ENCODE measurements at places on chromosomes 7 and 10.

DNA sequence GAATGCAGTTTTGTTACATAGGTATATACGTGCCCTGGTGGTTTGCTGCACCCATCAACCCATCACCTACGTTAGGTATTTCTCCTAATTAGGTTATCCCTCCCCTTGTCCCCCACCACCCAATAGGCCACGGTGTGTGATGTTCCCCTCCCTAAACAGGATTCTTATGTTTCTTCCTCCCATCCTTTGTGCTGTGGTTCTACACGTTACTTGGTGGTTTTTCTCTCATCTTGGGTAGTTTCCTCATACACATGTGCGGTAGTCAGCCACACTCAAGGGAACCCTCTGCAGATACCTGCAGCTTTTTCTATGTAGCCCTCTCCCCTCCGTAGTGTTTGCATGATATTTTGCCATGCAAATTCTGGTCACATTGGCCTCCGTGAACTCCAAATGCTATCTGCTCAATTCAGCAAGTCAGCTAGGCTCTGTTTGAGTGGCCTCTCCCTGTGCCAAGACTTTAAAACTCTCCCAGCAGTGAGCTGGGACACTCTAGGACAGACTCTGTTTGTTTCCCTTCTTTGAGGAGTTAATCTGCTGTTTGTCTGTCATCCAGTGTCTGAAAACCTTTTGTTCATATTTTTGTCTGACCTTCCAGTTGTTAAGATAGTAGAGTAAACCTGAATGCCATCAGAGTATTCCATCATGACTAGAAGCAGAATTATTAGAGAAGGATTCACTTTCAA is 41.0 kb downstream of the RABGEF1 start:
- DNase-seq: no peak

DNA sequence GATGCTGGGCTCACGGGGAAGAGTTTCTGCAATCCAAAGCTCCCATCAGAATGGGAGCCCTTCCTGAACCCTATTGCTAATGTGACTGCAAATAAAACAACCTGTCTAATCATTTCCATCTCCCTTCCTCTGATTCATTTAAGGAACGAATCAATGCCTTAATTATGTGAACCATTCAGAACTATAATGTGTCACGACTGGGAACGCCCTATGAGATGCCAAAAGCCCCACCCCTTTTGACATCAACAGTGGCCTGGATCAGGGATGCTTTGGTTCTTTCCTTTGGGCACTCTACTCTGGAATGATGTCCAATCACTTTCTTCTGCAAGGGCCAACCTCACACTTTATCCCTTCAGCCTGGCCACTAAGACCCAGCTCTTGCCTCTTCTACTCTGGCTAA is 195.4 kb upstream of the AOAH start:
- no peak for DNase-seq

- peak; percentile 78 for DNase-seq
Measured at GRCh38 chr7:130475776-130476175, 16.1 kb upstream of the MEST start.

DNA sequence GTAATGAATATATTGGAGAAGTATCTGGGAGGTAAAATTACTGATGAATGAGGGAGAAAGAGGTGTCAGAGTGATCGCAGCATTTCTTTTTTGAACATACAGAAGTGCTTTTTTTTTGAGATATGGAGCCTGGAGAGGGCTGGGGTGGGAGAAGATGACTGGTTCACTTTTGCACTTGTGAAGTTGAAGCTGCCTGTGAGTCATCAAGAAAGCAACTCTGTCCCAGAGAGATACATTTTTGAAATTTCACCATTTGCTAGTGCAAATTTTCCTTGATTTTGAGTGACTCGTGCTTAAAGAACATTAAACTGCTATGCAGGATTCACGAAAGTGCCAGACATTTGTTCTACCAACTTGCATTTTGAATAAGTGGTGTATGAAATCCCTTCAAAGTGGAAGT is 81.8 kb downstream of the ADRA2A start:
- DNase-seq: no peak

- no peak for DNase-seq
Measured at GRCh38 chr10:88472540-88472939, 110.6 kb downstream of the RNLS start.

All from eye (tissue), 1 donor.